ENCODE measurements at places on chromosomes 5 and 9. TPM values are rescaled to one million over a fixed set of nuclear protein-coding genes. Genes with fewer than 3 reads are reported as not detected.

Gene POLK
- 22.0 TPM for total RNA-seq

Gene FOXE1
- total RNA-seq, result not detected

Gene TEX53
- total RNA-seq, result not detected

Gene C9
- not detected for total RNA-seq

GRCh38 chr5:100406640-100407039, 128.5 kb upstream of the FAM174A start:
- no peak for DNase-seq

GRCh38 chr5:136639616-136640015, 274.3 kb upstream of the TRPC7 start:
- DNase-seq, result no peak

DNA sequence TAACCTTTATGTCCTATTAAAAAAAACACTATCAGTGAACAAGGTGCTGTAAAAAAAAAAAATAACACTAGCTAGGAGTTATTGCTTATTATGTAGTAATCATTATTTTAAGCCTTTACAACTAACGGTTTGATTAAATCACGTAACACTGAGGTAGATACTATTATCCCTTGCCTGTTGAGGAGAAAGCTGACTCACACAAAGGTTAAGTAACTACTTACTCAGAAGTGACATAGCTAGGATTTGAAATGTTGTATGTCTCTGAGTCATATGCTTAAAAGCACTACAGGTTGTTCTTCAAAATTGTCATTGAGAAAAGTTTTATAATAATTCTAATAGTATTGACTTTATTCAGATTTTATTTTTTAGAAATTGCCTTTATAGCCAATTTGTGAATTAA, 8.8 kb downstream of the TENT2 start:
- DNase-seq, result no peak

DNA sequence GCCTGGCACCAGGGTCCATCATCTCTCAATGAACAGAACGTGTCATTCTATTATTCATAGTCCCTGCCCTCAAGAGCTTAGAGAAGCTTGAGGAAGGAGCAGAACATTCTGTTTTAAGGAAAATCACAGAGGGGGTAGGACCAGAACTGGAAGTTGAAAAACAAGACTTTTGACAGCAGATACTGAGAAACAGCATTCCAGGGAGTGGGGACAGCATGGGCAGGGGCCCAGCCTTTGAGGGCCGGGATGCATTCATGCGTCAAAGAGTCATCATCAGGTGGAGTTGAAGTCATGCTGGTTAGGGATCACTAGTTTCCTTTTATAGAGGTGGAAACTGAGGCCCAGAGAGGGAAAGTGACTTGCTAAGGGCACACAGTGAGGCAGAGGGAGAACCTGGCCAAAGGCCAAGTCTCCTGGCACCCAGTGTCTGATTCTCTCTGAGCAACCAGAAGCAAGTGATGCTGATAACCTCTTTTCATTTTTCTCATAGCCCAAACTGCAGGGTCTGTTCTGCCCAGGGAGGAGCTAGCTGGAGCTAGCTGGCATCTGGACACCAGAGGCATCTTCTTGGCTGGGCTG, 41.5 kb upstream of the STXBP1 start:
- DNase-seq, result no peak

- no peak for DNase-seq
Measured at GRCh38 chr9:20442461-20443319, 179.6 kb downstream of the MLLT3 start.
